ENCODE measurements at places on chromosomes 13 and 19.

DNA sequence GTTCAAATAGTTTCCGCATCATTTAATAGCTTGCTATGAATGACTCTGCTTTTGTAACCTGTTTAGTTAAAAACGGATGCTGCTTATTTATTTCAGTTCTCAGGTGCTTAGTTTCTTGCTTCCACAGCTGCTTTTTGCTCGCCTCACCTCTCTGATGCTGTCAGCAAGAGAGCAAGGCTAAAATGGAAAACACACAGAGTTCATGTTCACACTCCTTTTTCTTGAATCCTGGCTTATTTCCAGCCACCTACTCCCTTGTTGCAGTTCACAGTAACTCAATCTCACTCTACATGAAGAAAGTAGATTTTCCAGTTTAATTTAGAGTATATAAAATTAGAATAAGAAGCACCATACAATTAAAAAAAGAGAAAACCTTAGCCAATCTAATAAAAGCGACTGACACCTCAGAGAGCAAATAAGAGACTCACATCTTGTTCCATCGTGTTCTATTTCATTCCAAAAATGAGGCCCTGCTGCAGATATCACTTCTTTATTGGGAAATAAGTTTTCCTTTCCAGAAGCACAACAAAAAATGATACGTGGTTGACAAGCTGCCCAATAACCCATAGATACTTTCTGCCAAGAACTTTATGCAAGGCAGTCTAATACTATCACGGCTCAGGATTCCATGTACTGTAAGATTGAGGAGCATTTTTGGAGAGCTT lies 326.1 kb upstream of the SLITRK1 start:
- DNase-seq: no peak

DNA sequence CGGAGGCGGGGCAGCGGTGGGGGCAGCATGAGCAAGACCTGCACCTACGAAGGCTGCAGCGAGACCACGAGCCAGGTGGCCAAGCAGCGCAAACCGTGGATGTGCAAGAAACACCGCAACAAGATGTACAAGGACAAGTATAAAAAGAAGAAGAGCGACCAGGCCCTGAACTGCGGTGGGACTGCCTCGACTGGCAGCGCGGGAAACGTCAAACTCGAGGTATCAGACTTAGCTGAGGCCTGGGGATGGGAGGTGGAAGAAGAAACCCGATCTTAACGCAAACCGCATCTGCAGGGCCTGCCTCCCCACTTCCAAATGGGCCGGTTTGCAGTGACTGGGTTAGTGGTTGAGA lies 693 bp downstream of the RFXAP start:
- no peak for DNase-seq

DNA sequence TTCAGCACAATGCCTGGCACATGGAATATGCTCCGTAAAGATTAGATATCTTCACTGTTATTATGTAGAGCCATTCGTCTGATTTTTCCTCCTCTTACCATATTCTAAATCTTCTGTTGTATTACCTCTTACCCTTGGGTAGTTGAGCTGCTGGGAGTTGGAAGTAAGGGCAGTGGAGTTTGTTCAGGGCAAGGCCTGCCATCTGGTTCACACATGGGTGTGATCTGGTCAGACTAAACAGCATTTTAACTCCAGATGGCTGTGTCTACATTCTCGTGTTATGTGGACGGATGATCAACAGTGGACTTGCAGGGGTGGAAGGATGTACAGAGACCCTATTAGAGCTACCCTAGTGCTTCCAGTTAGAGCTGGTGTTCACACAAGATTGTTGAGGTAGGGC lies 164.9 kb downstream of the ZIC5 start:
- no peak for DNase-seq

DNA sequence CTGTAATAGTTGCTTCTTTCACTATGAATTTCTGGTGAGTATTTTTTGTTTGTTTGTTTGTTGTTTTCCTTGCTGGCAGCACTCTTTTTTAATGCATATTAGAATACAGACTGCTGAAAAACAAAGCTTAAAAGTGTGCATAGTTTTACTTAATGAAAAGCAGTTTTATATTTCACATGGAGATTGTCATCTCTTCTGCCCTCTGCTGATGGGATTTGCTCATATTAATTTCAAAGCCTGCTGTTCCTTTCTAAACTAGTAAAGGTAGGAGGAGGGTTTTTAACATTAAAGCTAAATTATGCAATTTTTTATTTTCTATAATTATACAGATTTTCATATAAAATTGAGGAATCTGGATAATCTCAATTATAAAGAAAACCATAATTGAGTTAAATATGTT lies 692.6 kb upstream of the SLITRK1 start:
- DNase-seq: no peak
